Hematopoietic multipotent progenitor cell treated with erythropoietin and hydrocortisone succinate and interleukin-3 and kit ligand, for 8 days (in vitro differentiated cells): ENCODE measurements at places on chromosomes 5 and 9.

- no peak for DNase-seq
These were observed 31.4 kb upstream of the STING1 start for GRCh38 chr5:139513852-139514485.

DNA sequence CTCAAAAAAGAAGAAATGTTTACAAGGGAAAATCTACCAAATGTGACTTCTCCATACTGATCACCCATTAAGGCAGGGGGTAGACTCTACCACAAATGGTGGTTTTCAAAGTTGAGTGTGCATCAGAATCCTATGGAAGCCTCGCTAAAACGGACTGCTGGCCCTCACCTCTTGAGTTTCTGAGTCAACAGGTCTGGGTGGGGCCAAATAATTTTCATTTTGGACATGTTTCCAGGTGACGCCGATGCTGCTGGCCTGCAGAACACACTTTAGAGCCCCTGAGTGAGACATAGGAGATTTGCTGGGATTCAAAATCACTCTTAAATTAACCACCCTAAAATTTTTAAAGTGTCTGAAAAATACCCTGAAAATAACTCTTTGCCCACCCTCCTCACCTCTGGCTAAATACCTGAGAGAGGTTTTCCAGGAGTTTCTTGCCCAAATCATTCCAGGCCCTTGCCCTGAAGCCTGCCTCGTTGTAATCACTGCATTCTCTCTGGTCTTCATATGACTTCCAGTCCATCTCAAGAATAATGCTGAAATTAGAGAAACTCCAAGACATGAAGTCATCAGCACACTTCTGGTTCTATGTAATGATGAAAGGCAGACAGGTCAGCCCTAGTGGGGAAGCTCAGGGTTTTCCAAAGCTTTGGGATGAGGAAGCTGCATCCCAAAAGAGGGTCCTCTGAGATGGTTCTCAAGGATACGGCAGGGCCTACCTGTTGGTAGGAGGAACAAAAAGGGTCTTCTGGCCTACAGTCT, 18.2 kb downstream of the C9orf152 start:
- DNase-seq: no peak

- DNase-seq: peak; percentile 97
These were observed 188.7 kb downstream of the HSPA4 start for GRCh38 chr5:133240425-133241091.

DNA sequence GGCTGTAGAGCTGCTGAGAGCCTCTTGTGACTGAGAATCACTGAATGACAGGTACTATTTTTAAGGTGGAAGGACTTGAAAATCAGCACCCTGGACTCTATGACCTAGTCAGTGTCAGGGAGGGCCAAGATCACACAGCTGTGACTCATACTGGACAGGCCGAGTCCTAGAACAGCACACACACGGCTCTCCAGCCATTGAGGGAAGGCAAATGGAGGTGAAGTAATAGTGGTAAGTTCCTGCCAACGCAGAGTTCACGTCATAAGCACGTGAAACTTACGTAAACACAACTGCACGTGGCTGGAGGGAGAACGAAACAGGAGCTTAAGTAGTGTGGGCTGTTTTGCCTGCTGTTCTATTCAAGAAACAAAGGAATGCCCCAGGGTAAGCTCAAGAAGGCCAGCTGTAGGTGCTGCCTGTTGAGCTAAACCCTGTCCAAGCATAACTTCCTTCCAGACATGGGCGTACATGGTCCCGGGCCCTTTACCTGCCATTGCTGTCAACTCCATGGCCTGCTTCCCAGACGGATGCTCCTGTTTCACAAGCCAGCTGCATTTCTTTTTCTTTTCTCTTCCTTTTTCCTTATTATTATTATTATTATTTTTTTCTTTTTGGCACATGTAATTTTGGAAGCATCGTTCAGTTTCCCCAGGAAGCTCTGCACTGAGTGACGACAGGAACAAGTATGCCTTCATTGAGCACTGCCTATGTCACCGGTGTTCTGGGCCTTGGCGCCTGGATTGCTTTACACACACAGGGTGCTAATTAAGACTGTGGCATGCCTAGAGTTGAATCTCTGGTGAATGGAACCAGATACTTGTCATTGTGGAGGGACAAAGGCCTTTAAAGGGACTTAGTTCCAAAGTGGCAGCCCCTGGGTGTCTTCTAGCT, 10.2 kb upstream of the LCP2 start:
- DNase-seq: peak; percentile 71

DNA sequence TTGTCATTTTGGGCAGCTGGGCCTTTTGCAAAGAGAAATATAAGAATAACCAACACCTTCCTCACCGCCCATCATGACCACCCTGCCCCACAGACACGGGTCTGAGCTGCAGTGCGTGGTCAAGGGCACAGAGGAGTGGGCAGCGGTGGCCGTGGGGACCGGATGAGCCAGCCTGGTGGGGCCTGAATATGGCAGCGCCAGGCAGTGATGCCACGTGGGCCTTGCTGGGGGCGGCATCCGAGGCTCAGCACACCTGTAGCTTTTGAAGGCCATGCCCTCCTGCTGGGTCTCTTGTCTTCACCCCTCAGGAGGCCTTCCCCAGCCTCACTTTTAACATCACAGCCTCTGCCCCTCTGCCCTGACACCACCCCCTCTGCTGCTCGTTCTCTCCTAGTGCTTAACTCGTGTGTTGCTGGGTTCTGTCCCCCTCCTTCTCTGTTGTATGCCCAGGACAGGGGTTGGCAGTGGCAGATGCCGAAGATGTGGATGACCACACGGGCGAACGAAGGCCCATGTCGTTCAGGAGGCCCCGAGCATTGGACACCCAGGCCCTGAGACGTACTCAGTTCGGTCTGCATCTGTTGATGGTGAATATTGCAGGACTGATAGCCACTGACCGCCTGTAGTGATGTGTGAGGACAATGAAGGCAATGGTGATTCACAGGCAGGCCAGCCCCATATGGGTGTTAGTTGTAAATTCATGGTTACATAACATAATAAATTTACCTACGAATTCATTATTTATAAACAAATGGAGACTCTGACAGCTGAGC, 46.0 kb downstream of the AHRR start:
- no peak for DNase-seq

- no peak for DNase-seq
These were observed 929 bp downstream of the SH3PXD2B start for GRCh38 chr5:172453206-172453985.

DNA sequence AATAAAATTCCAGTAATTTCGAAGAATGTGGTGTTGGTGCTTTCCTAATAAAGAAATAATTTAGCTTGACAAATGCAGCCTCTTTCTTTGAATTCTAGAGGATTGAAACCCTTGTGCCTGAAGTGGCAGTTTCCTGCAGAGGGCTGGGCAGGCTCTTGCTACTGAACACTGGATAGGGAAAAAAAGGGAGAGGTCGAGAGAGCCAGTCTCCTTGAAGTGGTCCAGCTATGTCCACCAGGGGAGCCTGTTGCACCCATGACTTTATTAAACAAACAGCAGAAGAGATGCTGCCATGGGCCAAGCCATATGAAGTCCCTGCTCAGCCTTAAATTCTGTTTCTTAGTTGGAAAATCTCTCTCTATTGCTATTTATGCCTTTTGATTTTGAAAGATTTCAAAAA, 178.4 kb downstream of the SMARCA2 start:
- no peak for DNase-seq
